HFFc6 (cell line): ENCODE measurements at places on chromosomes 7 and 10.

DNA sequence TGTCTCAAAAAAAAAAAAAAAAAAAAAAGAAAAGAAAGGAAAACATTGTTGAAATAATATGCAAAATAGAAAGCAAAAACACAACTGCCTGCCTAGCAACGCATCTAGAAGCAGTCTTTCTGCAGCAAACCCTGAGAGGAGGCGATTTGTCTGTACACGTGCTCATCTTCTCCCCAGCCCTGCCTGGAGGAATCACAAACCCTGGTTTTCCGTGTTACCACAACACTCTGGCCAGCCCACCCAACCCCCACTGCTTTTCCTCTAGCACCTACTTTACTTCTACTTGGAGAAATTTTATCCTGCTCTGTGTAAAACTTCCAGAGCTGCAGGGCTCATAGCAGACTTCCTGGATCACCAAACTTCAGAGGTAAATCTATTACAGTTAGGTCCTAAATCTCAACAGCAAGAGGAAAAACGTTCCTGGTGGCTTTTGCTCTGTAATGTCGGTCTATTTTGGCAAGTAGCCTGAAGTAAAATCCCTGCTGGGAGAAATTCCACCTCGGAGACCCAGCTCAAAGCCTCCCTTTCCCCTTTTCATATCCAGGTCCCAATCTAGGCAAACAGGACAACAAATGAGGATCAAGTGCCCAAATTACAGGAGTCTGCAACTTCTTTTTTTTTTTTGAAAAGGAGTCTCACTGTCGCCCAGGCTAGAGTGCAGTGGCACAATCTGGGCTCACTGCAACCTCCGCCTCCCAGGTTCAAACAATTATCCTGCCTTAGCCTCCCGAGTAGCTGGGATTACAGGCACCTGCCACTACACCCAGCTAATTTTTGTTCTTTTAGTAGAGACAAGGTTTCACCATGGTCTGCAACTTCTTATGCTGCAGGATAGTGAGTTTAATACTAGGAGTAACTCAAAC, 91.6 kb downstream of the DNMBP start:
- DNase-seq = peak; percentile 79

- DNase-seq = no peak
Measured at GRCh38 chr10:29343607-29344038, 54.8 kb downstream of the LYZL1 start.

DNA sequence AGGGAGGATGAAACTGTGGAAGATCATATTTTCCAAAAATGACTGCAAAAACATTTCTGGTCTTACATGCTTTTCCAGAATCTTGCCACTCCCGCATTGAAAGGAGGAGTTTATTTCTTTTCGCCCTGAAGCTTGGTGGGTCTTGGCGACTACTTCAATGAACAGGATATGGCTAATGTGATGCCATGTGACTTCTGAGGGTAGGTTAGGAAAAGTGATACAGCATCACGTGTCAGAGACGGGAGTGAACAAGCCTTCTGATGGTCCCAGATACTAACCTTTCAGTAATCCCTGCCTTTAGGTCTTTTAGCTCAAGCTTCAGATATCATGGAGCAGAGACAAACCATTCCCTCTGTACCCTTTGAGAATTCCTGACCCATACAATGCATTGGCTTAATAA, 192.2 kb upstream of the HPS1 start:
- no peak for DNase-seq

DNA sequence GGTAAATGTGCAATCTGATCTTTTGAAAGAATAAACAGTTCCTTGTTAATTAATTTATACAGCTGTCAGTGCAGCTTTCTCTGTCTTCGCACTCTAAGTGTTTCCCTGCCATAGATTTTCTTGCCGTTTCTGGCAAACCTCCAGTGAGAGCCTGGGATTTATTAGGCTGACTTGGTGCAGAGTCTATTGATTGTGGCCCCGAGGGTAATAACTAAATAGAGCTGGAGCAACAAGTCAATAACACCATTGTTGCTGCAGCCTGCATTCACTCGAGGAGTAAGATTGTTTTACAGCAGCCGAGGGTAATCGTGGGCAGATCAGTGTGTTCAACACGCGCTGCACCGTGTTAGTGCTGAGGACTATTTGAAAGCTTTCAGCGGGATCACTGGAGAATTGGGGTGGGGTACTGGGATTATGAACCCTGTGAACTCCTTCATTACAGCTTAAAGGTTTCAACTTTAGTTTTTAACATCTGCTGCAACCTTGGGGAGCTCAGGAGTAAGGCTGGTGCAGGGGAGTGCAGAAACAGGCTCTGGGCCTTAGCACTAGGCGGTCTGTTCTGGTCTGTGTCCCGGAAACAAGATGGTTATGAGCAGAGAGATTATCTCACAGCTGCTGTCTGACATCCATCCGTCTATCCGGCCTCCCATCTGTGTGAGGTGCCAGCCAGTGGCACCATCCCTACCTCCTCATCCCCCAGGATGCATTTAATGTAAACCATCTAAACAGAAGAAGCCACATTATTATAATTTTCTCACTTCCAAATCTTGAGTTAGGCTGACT, 174.0 kb upstream of the TCF7L2 start:
- DNase-seq = no peak

- DNase-seq = no peak
Measured at GRCh38 chr10:59012839-59013238, 163.6 kb upstream of the PHYHIPL start.

- no peak for DNase-seq
Measured at GRCh38 chr10:28796606-28797512, 119.5 kb downstream of the BAMBI start.

- DNase-seq = no peak
Measured at GRCh38 chr7:134184767-134185166, 57.6 kb downstream of the LRGUK start.

DNA sequence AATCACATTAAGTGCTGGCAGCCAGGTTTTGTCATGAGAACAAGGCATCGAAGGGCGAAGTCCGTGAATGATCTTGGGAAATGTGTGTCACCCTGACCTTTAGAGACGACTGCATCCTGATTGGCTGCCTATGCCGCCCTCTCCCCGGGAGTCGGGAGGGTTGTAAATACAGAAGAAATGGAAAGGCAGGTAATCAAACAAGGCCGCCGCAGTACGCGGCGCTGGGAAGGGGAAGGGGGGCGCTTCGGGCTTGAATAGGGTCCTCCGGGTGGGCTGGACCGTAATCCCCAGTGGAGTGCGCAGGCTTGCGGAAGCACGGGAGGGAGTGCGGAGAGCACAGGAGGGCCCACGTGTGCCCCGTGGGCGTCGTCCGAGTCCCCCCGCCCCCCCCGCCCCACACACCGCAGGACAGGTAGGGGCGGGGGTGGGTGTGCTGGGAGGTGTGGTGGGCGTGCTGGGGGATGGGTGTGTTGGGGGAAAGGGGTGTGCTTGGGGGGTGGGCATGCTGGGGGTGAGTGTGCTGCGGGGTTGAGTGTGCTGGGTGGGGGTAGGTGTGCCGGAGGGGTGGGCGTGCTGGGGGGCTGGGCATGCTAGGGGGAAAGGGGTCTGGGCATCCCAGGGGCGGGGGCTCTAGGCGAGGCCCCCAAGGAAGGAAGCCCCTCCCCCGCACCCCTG, 169.4 kb downstream of the ARHGAP12 start:
- no peak for DNase-seq
